Left ventricle myocardium superior (tissue), 1 donor: ENCODE measurements at places on chromosomes 12 and 14. TPM values are rescaled to one million over a fixed set of nuclear protein-coding genes. Genes with fewer than 3 reads are reported as not detected.

SIX6 gene
- not detected for total RNA-seq

GLIPR1L2 gene
- total RNA-seq: 1.3 TPM

TXNDC16 gene
- total RNA-seq: 3.4 TPM

SDR9C7 gene
- not detected for total RNA-seq

LRRIQ1 gene
- total RNA-seq: not detected

KIF26A gene
- total RNA-seq: 6.0 TPM
